ENCODE measurements at places on chromosomes 3 and 15. TPM values are rescaled to one million over a fixed set of nuclear protein-coding genes. Genes with fewer than 3 reads are reported as not detected.

GABRG3 gene
- not detected for total RNA-seq

SAMMSON gene
- not detected for total RNA-seq

TM6SF1 gene
- 2.3 TPM for total RNA-seq

GOLGA8J gene
- total RNA-seq = not detected

UBA7 gene
- 27.5 TPM for total RNA-seq

FBLN2 gene
- 485 TPM for total RNA-seq

CSPG4 gene
- 16.2 TPM for total RNA-seq

CTXN2 gene
- not detected for total RNA-seq

AADACL2 gene
- total RNA-seq = not detected

ACY1 gene
- 52.7 TPM for total RNA-seq

C3orf20 gene
- total RNA-seq = not detected

SPINT1 gene
- 0.81 TPM for total RNA-seq

CHRM5 gene
- total RNA-seq = not detected

GALNT15 gene
- 13.4 TPM for total RNA-seq

CCR1 gene
- total RNA-seq = not detected

Data from cardiac atrium fibroblast (primary cell).